ENCODE measurements at places on chromosomes 5 and 9.

DNA sequence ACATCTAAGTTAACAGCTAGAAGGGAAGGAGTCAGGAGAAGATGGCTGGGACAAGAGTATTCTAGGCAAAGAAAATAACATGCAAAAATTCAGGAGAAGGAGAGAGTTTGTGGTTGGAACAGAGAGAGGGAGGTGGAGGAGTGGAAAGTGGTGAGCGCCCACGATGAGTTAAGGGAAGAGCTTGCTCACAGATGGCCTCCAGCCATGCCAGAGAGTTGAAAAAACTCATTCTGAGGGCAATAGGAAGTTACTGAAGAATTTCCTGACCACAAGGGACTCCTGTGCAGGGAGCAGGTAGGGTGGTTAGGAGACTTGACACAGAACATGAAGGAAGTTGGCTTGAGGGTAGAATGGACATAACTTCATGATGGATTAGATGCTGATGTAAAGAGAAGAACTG lies 159.7 kb downstream of the DOCK2 start:
- DNase-seq = no peak

- no peak for DNase-seq
Observed at GRCh38 chr5:118736396-118736795, 252.0 kb downstream of the DTWD2 start.

DNA sequence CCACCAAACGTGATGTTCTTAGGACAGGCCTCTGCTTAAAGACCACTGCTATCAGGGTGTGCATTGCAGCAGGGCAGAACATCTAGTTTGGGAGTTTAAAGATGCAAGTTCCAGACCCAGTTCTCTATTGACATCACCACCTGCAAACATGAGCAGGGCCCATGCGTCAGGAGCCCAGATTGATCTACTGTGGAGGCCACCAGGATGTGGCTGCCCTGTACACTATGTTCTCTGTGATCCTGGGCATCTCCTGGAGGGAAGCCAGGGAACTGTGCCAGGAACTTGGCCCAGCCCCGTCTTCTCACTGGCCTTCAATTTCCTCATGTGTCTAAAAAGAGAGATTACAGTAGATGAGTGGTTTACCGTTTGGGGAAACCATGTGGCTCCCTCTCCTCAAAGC lies 87.1 kb downstream of the PDE6A start:
- no peak for DNase-seq

DNA sequence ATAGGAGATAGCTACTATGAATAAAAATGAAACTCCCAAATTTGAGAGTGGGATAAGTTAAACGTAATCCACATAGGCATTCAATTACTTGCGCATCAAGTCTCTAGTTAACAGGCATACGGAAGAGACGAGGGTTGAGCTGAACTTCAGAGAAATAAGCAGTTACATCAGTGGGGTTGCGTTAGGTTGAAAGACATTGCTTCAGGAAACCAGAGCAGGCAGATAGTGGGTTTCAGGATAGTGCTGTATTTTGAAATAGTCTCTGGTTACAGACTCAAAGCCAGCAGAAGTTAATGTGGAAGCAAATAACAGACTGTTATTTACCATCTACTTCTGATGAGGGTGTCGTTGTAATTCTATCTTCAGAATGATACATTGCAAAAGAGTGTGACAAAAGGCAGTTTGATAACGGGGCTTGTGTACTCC lies 533.4 kb downstream of the PDE4D start:
- DNase-seq = no peak

GRCh38 chr9:120197605-120198004 lies 382.4 kb downstream of the CDK5RAP2 start:
- DNase-seq = no peak

DNA sequence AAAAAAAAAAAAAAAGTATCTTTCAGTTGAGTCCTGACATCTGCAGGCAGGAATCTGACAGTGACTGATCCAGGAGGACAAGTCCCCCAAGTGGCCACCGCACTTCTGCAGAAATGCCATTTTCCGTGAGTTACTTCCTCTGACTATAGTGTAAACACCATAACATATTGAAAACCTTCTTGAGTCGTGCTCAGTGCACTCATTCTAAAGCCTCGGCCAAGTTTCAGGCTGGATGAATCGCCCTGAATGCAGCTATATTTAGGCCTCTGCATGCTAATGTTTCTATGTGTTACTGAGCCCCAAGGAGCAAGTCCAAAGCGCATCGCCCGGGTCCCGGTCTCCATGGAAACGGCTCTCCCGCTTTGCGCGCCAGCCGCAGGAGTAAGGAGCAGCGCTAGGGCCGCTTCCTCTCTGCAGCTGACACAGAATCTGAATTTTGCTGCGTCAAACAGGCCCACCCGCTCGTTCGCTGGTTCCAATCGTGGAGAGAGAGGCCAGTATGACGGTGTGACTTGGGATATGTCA lies 335.4 kb downstream of the MSX2 start:
- DNase-seq = no peak

GRCh38 chr5:149611326-149611725 lies 30.0 kb downstream of the ARHGEF37 start:
- DNase-seq = peak; percentile 34

DNA sequence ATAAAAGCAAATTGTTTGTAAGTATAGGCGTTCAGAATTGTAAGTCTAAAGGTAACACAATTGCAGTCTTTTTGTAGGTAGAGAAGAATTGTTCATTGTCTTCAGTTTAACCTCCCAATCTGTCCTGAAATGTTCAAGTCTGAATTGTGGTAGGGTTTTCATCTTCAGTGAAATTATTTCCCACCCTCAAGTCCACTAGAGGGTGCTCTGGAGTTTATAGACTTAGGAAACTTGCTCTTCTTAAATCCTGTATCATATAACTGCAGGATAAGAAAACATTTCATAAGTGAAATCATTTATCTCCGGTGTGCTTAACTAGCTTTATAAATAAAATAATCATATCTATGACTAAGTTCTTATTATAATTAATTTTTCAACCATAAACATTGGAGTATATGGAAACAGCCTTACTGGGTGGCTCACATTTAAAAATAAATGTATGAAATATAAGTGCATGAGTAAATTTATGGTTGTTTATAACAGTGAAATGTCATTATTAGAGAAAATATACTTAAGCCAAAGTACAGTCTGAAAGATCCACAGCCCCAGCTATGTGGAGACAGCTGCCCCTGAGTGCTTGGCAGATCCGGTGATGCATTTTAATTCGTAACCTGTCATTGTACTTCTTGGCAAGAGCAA lies 182.4 kb upstream of the OTULINL start:
- DNase-seq = peak; percentile 40

- no peak for DNase-seq
Observed at GRCh38 chr9:89493671-89494070, 4.2 kb downstream of the SEMA4D start.

DNA sequence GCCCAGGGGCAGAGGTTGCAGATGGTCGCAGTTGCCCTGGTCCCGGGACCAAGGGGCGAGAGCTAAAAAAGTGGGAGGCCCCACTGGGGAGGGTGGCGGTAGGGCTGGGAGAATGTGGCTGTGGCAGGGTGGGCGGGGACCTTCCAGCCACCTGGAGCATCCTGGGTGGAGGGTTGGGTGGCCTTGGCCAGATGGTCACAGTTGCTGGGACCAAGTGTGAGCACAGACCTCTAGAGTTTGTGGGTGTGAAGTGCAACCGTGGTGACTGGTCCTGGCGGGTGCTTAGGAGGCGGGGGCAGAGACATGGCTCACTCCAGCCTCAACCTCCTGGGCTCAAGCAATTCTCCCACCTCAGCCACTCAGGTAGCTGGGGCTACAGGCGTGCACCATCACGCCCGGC lies 5.7 kb upstream of the TRAF2 start:
- DNase-seq = peak; percentile 35

DNA sequence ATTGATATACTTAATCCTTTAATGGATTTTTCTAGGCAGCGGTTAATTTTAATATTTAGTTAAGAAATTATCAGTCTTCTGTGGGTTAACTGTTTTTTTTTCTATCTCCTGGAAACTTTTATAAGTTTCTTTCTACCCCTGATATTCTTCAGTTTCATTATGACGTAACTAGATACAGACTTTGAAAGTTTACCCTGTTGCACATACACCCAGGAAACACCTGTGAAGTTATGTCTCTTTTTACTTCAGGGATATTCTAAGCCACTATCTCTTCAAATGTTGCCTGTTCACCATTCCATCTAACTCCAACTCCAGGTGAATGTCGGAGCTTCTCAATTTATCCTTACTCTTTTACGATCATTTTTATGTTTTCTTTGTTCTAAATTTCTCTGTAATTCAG lies 329.0 kb downstream of the ICE1 start:
- DNase-seq = no peak

GRCh38 chr5:72076621-72077300 lies 30.5 kb upstream of the MAP1B start:
- DNase-seq = no peak

DNA sequence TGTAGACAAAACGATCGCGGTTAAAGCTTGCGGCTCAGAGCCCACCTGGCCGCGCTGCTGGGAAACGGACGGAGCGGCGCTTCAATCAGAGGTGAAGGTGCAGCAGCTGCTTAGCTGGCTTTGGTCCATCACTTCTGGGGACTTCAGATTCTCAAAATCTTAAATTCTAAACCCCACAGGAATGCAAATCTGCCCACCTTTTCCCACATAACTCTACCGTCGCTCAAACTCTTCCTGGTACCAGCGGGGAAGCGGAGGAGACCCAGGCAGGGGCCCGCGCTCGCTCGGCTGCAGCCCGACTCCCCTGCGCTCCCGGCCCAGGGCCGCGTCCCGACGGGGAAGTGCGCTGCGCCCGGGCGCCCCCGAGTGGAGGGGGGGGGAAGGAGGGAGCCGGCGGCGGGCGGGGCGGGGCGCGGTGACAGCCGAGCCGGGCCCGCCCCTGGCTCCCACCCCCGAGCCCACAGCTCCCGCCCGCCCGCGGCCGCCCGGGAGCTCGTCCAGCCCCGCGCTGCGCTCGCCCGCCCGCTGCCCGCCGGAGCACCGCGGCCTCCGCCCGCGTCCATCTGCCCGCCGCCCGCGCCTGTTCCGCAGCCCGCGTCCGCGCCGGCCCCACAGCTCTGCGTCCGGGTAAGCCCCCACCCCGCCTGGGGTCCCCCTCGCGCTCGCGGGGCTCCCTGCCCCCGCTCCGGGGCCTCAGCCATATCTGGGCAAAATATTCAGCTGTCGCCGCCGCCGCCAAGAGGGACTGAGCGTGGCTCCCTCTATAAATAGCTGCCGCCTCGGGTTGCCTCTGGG lies at the start of gene TMOD1:
Gene TMOD1 (plus strand): TSS at position 490 of the 795 bp plus-strand sequence. CDS start 22,523 bp downstream, outside the sequence.
- DNase-seq = peak; percentile 97

- peak; percentile 6 for DNase-seq
Observed at GRCh38 chr5:59188419-59189225, 605.7 kb downstream of the RAB3C start.

- DNase-seq = no peak
Observed at GRCh38 chr5:143244000-143244736, 159.3 kb downstream of the NR3C1 start.

Data from HuH-7.5 (cell line).